ENCODE measurements at places on chromosomes 3 and 15. TPM values are rescaled to one million over a fixed set of nuclear protein-coding genes. Genes with fewer than 3 reads are reported as not detected.

Gene GASK1A
- total RNA-seq: not detected

Gene PLA2G4D
- total RNA-seq: not detected

Gene CRELD1
- 8.3 TPM for total RNA-seq

Gene AHSG
- not detected for total RNA-seq

Gene EPHA3
- total RNA-seq: 0.94 TPM

Gene PPARG
- total RNA-seq: 0.08 TPM

All from SJCRH30 (cell line).